ENCODE measurements at places on chromosomes 3 and 15.

DNA sequence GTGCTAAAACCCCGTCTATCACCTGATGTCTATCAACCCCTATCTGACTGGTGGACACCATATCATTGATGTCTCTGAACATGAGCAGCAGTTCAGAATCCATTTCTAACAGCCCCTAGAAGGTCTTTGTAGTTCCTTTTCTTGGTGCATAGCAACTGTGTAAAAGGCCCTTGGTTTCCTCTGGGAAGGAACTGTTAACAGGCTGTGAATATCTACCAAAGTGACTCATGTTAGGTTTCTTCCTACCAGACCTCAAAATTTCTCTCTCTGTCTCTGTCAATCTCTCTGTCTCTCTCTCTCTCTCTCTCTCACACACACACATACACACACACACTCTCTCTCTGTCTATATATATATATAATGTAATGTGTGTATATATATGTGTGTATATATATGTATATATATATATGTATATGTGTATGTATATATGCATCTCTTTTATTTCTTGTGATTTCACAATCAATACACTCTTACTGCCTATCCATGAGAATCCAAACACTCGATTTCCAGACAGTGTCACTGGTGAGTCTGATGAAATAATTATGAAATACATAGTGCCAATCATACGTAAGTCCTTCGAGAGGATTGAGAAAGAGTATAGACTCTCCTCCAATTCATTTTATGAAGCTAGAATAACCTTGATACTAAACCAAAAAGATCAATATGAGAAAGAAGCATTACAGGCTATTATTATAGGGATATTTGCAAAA, 335.9 kb upstream of the SLCO3A1 start:
- DNase-seq, result no peak

DNA sequence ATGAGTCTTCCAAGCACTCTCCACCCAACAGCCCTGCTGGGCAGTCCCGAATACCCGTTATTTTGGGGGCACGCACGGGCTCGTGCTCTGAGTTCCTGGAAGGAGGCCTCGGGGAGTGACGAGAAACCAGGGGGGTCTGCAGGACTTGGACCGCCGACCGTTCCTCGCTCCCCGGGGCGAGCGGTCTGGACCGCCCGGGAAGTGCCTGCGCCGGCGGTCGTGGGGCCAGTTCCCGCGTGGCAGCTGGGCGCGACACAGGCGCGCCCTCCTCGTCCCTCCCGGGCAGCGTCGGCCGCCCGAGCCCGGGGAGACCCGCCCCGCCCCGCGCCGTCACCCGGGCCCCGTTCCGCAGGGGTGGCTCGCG, 387 bp downstream of the GNB4 start:
- DNase-seq, result no peak

DNA sequence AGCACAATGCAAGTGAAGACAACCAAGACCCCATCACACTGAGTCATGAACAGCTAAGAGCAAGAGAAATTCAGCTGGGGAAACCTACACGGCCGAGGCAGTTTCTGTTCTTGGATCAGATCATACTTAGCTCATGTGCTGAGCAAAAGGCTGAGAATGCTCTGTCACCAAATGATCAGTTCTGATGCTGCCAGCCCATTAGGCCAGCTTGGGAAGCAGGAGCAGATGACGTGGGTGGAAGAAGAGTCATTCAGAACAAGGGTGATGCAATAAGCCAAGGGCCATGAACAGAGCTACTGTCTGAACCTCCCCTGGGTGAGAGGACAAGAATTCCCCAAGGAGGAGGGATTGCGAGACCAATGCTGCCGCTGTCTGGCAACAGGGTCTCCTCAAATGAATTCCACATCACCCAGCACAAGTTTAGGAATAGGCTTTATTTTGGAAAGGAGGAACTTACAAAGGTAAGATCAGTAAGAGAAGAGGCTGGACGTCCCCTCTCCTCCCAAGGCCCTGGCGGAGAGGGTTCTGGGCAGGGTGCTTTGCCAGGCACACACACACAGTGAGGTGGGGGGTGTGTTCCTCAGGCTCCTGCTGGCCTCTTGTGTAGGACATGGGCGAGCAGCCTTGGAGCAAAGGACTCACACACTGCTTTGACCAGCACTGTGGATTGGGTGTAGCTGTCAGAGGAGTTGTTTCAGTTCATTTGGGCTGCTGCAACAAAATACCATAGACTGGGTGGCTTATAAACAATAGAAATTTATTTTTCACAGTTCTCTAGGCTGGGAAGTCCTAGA, 65.6 kb upstream of the CTXND1 start:
- no peak for DNase-seq

DNA sequence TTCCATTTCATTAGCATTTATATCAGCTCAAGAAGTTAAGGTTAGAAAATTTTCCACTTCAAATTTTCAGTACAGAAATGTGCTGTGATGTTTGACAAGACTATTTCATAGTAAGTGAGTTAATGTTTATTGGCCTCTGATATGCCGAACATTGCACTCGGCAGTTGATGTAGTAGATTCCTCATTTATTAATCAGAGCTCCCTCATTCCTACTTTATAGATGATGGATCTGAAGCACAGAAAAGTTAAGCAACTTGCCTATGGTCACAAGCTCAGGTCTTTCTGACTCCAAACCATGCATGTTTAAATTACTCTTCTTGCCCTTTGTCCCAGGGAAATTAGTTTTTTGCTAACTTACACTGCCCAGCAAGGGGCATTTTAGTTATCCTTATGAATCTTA, 92.0 kb downstream of the ATG7 start:
- DNase-seq, result no peak

DNA sequence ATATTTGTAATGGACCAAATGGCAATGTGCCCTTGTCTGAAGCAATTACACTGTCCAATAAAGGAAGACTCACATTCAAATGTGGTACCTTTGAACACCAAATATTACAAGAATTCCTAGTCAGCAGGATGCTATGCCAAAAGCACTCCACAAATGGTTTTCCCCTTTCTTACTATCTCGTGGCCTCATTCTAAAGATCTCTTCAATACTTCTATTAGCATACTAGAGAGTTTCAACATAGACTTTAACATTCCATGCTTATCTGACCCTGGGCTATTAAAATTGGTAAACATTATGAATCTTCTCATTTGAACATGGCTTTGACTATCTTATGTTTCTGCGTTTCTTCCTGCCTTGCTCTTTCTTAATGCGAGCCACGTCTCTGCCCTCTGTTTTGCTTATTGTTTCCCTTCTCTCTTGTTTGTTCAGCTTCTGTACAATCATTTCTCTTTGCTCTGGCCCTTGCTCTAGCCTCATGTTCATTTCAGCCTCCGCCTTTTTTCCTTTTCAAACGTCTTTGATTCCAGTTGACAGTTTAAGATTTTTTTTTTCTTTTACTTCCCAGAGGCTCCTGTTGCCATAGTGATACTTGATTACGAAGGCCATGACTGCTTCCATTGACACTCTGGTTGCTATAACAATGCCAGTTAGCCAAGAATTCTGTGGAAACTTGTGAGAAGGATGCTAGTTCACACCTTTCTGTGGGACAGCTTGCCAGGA, 49.5 kb upstream of the SLC9A9 start:
- no peak for DNase-seq

DNA sequence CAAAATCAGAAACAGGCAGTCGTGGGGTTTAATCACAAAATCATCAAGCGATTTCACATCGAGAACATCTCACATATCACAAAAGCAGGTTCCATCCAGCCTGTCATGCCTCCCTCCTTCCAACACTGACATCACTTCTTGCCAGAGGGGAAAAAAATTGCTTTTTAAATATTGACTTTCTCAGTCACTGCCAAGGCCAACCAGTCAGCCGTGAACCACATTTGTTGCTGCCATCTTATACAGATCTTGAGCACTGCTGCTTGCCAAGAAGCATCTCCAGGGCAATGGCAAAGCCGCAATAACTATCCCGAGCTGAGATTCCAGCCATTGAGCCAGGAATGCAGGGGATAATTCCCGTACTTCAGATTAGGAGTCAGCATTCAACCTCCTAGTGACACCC, 174.6 kb downstream of the ANXA2 start:
- DNase-seq, result no peak

- DNase-seq, result no peak
Observed at GRCh38 chr15:26084771-26085170, 221.6 kb upstream of the ATP10A start.

DNA sequence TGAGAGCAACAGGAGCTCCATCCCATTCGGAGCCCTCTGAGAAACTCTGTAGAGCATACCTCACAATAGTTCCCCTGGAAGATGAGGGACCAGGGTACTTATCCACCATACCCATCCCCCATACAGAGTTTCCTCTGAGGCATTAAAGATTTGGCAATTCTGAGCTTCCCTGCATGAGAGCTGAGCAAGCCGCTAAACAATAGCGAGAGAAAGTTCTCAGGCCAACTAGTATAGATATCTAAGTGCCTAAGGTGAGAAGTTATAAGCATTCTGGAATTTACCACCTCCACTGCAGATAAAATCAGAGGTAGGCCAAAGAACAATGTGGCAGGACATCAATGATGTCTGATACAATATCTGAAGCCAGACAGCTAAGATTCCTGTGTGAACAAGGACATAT, 129.1 kb upstream of the MBNL1 start:
- no peak for DNase-seq

DNA sequence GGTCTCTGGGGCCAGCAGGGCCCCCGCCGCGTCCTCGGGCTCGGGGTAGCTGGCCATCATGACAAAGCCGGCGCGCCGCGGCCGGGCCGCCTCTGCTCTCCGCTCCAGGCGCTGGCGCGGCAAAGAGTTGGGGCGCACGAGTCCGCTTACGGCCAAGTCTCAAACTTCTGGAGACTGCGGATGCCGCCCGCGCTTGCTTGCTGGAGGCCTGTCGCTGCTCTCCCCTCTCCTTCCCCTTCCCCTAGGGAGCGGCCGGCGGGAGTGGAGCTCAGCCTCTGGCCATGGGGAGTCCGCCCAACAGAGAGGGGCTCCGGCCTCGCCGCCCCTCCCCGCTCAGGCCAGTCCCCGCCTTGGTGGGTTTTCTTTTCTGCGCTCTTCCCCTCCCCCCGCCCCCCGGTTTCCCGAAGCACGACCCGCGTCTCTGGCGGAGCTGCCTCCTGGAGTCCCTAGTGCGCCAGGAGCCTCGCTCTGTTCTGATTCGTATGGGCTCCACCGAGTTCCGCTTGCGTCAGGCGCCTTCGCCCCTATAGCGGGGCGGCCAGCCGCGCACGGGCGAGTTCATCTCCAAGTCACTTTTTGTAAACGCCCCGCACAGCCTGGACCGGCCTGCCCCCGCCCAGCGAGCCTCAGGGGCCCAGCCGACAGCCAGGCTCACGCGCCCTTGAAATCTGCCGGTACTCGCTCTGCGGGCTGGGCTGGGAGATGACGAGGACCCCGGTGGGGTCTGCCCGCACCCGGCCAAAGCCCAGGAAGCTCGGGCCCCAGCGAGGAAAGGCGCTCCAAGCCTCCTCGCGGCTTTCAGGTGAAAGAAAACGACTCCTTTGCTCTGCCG, at the start of the genes FOXL2 and FOXL2NB:
FOXL2 (minus strand) TSS at position 475 of the 832 bp plus-strand sequence; CDS start at position 60, 415 bp downstream.
FOXL2NB (plus strand) TSS at position 555 of the 832 bp plus-strand sequence; CDS start at position 703, 148 bp downstream.
- no peak for DNase-seq

DNA sequence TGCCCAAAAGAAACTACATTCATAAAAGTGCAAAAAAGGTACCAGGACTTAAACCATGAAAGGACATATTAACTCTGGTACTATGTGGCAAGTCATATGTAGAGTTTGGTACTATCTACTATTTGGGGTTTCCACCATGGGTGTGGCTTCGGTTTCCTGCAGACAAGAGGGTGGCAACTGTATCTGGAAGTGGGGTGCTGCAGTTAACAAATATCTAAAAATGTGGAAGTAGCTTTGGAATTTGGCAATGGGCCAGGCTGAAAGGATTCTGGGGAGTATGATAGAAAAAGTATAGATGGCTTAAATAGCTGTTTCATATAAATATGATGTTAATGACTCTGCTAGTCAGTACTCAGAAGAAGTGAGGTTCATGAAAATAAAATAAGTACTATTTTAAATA, 44.0 kb downstream of the PLSCR2 start:
- DNase-seq, result no peak

DNA sequence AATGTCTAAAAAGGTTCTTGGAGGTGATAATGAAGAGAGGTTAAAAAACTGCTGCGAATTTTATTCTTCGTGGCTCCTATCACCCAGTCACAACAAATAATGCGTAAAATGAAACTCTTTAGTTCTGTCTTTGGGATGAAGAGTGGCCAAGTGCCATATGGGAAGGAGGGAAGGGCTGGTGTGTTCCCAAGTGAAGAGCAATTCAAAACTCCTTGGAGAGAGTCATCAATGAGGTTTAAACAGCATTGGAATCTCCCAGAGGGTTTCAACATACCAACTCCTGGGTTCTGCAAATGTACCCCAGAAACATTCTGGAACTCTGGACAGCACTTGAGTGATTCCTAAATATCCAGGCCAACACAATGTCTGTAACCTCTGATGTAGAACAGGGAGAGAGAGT, 45.3 kb downstream of the SLCO3A1 start:
- DNase-seq, result no peak

DNA sequence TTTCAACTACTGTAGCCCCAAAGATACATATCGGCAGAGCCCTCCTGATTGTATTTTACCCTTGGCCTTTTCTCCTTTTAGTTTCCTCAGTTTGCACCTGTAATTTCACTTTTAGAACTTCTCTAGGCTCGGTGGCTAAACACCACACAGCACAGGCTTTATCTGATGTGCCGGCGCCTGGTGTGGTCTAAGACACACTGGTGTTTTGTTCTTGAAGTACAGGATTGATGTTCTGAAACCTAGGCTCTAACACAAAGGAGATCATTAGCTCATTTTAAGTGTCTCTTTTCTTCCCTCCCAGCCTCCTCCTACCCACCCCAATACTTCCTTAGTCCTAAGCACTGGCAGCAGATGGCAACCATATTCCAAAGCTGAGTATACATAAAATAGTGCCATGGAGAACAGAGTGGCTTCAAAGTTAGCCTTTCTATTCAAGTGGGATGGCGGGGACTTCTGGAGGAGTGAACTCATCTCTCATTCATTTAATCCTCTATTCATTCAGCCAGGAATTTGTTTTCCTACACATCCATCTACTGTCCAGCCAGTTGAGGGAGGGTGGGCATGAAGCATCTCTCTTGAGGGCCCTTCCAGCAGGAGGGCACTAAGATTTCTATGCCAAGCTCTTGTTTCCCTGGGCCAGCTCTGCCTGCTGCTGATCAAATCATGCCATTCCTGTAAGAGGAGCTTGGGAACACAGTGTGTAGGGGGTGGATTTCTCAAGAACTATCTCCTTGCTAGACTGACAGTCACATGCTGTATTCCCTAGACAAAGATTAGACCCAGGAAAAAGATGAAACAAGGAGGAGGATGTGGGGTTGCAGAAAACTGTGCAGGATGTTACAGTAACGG, 71.2 kb downstream of the TIGIT start:
- DNase-seq, result no peak

GRCh38 chr3:34742151-34742550, 897.2 kb upstream of the ARPP21 start:
- DNase-seq, result no peak

- DNase-seq, result no peak
Observed at GRCh38 chr15:91208371-91208770, 108.3 kb downstream of the SV2B start.

DNA sequence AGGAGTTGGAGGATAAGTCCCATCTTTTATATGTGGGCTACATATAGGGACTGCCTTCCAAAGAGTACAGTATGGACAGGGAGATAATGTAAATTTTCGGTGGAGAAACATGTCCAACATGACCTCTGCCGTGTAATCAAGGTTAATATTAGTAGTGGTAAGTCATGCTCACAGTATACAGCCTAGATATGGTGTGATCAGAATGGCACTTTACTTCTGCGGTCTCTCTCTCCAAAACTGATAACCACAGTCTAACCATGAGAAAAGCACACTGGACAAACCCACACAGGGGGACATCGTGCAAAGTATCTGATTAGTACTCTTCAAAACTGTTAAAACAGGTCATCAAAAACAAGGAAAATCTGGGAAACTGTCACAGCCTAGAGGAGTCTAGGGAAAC, 66.6 kb upstream of the PLCL2 start:
- no peak for DNase-seq

GRCh38 chr3:186942168-186942567, 11.8 kb downstream of the ST6GAL1 start:
- DNase-seq, result no peak
